Hippocampal formation (tissue), 2 donors: ENCODE measurements at places on chromosomes 6 and 20.

DNA sequence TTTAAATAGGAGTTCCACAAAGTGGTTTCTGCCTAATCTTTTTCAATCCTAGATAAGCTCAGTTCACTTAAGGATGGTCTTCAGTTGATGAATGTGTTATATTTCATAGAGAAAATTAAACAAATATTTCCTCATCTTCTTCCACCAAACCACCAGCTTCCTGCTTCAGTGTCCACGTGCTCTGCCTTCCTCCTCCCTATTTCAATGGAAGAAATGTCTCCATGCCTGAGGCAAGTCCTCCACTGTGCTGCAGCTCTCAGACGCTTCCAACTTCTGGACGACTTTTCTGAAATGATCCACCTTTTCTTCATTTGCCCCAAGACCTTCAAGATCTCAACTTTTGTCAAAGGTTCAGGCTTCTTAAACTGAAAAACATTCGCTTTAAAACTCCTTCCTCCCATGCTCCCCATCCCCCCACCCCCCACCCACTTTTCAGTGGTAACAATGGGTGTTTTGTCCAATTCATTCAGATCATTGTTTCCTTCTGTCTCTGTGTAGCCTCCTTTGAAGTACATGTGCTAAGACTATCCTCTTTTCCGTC lies 25.3 kb upstream of the FABP7 start:
- DNase-seq: no peak

- DNase-seq: no peak
Observed at GRCh38 chr20:59824711-59825562, 108.5 kb downstream of the SYCP2 start.

DNA sequence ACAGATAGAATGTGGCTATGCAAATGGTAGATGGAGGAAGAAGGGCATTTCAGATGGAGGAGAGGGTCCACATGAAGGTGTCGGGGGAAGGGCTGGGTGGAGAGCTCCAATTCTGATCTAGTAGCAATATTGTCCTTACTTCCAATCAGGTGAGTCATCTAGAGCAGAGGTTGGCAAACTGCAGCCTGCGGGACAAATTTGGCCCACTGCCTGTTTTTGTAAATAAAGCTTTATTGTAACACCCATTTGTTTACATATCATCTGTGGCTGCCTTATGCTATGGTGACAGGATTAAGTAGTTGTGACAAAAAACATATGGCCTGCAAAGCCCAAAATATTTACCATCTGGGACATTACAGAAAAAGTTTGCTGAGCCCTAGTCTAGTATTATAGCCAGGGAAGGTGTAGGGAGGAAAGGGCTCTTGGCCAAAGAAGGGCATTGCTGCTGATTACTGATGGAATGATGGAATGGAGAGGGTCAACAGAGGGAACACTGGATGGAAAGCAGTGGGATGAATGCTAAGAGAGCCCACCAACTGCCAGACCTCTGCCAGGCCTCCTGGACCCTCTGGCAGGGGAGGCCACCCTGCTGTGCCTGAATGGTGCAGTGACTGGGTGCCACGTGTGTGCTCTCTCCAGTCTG lies 79.8 kb downstream of the SLC22A23 start:
- DNase-seq: no peak

GRCh38 chr6:42402184-42402583 lies 49.5 kb downstream of the TRERF1 start:
- DNase-seq: no peak

- DNase-seq: no peak
Observed at GRCh38 chr6:31744422-31744821, 4.6 kb downstream of the MSH5 start.

DNA sequence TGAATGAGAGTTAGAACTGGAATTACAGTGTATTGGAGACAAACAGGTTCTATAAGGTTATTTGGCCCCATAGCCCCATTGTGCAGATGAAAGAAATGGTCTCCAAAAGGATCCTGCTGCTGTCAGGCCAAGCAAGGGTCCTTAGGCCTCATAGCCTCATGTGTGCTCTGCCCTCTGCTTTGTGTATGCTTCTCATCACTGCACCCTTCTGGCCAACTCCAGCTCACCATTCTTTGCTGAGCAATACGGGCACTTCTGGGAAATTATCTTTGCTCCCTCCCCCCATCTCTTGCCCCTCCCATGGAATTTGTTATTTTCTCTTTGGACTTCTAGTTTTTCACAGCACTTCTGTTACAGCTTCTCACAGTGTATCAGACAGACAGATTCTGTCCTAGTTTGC lies 298.8 kb downstream of the FOXA2 start:
- DNase-seq: no peak

GRCh38 chr6:104087765-104088164 lies 772.0 kb downstream of the HACE1 start:
- no peak for DNase-seq

- DNase-seq: no peak
Observed at GRCh38 chr20:9945408-9945807, 89.4 kb upstream of the ANKEF1 start.

DNA sequence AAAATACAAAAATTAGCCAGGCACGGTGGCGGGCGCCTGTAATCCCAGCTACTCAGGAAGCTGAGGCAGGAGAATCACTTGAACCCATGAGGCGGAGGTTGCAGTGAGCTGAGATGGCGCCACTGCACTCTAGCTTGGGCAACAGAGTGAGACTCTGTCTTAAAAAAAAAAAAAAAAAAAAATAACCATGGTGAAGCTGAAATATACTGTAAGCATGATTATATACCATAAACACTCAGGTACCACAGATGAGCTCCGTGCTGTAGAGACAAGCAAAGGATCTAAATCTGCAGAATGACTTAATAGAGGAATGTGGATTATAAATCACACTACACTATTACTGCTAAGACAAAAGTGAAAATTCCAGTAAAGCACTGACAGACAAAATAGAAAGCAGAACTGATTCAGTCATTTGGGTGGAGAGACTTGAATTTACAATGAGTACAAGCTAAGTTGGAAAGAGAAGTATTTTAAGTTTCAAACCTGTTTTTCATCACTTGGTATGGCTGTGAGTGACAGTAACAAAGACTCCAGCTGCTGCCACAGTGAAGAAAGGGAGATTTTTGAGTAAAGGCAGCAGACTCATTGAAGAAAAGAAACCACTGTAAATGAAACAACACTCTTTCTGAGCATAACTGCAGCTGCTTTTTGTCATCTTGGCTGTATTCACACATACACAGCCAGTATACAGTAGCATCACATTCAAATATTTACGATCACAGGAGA lies 322.1 kb downstream of the RNGTT start:
- no peak for DNase-seq

DNA sequence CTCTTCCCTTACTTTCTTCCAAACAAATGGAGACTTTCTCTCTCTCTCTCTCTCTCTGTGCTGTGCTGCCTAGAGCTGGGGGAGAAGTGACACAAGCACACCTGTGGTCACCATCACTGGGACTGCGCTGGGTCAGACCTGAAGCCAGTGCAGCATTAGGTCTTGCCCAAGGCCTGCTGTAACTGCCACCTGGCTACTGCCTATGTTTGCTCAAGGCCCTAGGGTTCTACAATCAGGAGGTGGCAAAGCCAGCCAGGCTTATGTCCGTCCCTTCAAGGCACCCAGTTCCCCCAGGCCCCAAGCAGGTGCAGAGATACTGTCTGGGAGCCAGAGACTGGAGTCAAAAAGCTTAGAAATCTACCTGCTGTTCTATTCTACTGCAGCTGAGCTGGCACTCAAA lies 49.4 kb upstream of the TOP1 start:
- DNase-seq: no peak

DNA sequence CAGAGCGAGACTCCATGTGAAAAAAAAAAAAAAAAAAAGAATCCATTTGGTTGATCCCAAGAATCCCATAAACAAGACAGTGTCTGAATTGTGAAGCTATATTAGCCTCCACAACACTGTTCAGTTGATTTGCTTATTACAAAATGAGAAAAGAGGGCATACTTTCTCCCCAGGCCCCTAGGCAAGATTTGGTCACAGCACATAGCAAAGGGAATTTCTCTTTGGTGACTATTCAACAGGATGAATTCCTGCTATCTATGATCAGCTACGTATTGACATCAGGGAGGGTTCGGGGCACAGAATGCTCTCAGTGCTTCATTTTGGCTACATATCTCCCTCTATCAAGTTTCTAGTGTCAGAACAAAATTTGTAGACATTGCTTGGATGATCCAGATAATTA lies 20.2 kb upstream of the SLC22A3 start:
- no peak for DNase-seq

DNA sequence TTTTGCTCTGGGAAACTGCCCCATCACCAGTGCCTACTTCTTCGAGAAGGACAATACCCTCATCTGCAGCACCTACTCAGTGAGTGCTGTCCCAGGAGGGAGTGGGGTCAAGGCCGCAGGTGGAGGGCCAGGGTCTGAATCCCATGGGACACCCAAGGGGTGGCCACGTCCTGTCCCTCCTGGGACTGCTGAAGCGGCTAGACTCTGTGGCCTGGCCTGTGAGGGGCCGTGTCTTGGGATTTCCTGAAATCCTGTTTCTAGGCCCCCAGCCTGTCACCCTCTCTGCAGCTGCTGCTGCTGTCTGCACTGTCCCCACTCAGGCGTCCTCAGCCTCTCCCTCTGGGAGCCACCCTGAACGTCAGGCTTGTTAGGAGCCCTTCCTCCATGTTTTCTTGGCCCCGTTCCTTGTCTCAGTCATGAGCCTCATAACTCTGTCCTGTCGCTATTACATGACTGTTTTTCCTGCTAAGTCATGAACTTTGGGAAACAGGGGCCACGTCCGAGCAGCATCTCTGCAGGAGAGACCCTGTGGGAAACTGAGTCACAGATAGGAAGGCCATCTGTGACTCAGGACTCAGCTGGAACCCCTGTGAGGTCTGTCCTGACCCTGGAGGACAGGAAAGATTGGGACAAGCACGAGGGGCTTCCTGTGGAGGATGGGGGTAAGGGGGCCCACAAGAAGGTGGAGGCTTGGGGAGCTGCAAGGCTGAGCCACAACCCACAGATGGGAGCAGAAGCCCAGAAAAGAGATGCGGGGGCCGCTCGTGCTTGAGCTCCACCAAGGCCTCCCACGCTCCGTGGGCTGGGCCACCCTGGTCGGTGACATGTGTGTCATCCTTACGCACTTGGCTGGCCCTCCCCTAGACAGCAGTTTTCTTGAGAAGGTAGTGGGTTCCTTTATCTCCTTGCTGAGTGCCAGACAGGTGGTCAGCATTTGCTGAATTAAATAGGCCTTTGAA lies 49.9 kb downstream of the EFCAB8 start:
- DNase-seq: no peak

- no peak for DNase-seq
Observed at GRCh38 chr6:4906293-4907276, 97.3 kb downstream of the RPP40 start.

DNA sequence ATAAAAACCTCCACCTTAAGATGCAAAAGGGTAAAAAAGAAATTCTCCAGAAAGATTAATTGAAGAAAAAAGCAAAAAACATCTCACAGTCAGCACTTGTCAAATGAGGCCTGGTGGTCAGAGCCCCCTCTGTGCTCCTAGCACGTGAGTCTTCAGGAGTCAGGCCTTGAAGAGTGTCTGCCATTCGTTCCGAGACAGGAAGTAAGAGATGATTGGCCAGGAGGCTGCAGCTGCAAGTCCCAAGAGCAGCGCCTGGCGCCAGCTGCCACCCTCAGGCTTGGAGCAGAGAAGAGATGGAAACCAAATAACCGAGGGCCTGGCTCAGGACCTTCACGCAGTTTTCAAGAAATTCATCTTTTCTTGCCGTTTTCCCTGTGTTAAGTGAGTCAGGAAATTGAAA lies 65.0 kb downstream of the FAM120B start:
- DNase-seq: peak; percentile 27

- DNase-seq: no peak
Observed at GRCh38 chr6:168024951-168025510, 27.6 kb downstream of the KIF25 start.

DNA sequence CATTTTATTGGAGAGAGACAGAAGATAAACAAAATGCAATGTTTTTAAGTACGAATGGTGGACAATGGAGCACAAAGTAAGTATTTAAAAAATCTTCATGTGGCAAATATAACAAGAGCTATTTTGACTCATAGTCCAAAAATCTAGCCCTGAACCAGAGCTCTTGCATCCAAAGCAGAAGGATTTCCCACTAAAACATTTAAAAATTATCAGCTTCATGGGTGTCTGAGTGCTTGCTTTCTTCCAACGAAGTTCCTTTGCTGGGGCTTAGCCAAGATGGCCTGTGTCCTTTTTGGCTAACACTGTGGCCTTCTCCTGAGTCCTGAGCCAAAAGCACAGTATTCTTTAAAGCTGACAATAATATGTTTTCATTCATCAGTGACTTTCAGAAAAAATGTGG lies 161.7 kb downstream of the RIMS1 start:
- no peak for DNase-seq

GRCh38 chr6:139508576-139508975 lies 134.1 kb upstream of the CITED2 start:
- DNase-seq: no peak

DNA sequence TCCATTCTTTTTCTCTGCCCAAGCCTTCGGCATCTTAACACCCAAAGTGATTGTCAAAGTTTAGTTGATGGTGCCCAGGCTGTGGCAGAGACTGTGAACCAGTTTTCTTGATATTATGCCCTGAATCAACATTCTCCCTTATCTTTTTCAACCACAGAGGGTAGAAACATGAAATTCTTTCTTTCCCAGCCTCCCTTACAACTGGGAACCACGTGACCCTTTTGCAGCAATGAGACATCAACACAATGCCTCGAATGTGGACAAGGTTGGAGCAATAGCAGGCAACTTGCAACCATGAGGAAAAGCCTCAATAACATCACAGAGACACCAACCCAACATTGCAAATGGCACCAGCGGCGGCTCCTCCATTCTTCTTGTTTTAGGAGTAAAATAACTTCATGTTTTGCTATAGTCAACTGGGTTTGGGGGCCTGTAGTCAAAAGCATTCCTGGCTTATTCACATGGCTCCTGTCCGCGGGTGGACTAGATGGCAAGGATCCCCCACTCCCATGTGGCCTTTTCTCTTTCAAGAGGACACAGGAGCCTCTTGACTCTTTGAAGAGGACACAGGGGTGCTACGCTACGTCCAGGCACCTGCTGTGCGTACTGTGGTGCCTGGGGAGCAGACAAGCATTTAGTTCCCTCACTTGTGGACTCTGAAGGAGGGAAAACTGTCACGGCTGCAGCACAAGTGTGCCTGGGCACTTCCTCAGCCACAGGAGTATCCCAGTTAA lies 90.5 kb downstream of the NOL4L start:
- no peak for DNase-seq

GRCh38 chr6:1860756-1861348 lies 251.1 kb downstream of the FOXC1 start:
- DNase-seq: no peak

GRCh38 chr6:7051780-7052442 lies 55.9 kb upstream of the RREB1 start:
- no peak for DNase-seq

GRCh38 chr6:121858986-121859385 lies 423.5 kb downstream of the GJA1 start:
- DNase-seq: no peak

GRCh38 chr20:43915211-43916072 lies 790 bp downstream of the TOX2 start:
- no peak for DNase-seq
